ENCODE measurements at places on chromosomes 4 and X.
A peak's percentile ranks its signal among the peaks of the same experiment; 100 is the strongest.

GRCh38 chr4:102338405-102338804 is 6.9 kb downstream of the SLC39A8 start:
- DNase-seq = no peak

DNA sequence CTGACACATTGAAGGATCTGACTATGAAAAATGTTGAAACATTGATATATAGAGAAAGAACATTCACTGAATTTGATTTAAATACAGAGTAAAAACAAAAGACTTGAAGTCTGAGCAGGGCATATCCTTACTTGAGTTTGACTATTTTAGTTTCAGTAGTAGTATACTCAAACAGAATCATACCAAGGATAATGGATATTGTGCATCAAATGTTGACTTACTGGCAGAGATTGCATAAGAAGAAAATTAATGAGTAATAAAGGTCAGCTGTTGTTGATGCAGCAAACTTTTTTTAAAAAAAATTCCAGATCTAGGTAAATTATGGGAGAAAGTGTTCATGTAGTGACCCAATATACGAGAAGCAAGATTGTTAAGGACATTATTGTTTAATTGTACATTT is 94.5 kb upstream of the APOOL start:
- DNase-seq = no peak

- no peak for DNase-seq
Observed at GRCh38 chrX:74448669-74449068, 27.4 kb downstream of the SLC16A2 start.

GRCh38 chr4:52408032-52408431 is 251.1 kb downstream of the USP46 start:
- peak; percentile 58 for DNase-seq

- DNase-seq = no peak
Observed at GRCh38 chr4:87078987-87079486, 141.4 kb downstream of the KLHL8 start.

DNA sequence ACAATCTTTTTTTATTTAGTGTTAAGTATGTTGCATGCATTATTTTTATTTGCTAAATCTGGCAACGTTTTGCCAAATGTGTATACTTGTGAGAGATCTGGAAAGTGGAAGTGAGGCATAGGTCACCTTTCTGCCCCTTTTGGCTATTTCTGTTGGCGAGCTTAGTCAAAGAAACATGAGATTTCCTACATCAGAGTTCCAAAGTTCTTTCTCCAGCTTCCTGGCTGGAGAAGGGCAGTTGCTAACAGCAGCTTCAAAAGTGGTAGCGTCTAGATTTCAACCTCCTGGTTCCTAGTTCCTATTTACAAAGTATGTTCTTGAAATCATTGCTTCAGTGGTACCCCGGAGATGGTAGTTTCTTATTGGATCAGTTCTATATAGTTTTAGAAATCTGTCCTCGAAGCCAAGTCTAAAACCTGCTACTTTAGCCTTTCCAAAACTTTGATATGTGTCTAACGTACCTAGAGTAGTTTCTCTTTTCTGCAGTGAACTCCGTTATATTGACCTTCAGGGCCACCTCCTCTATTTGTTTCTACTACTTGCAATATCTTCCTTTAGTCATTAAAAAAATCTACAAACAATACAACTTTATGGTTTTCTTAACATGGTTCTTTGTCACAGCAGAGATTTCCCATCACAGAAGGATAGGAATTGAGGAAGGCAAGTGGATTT is 455.8 kb upstream of the FTHL17 start:
- DNase-seq = no peak

GRCh38 chr4:124070688-124071484 is 641.6 kb downstream of the ANKRD50 start:
- DNase-seq = no peak

DNA sequence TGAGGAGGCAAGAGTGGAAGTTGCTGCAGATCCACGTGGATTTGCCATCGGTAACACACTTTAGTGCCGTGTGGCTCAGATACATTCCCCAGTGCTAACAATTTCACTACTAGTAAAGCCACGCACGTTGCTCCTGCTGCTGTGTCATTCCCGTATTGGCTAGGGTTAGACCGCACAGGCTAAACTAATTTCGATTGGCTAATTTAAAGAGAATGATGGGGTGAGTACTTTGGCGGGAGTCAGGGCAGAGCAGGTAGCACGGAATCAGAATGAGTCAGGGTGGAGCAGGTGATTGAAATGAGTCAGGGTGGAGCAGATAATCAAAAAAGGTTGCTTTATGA is 1337.5 kb downstream of the FSTL5 start:
- DNase-seq = peak; percentile 82

DNA sequence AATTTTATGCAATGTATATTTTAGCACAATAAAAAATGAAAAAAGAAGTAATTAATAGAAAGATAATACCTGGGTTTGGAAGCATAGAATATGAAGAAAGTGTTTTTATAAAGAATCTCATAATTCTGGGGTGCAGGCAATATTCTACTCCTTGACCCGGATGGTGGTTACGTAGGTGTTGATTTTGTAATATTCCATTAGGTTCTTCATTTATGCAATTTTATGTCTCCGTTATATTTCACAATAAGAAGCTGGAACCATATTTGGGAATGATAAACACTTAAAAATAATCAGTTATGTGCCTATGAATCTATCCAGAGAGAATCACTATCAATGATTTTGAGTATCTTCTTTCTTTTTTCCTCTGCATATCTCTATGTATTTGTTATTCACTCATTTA is 38.5 kb downstream of the CHRNA9 start:
- no peak for DNase-seq

GRCh38 chr4:127149086-127149485 is 483.7 kb upstream of the INTU start:
- DNase-seq = no peak

DNA sequence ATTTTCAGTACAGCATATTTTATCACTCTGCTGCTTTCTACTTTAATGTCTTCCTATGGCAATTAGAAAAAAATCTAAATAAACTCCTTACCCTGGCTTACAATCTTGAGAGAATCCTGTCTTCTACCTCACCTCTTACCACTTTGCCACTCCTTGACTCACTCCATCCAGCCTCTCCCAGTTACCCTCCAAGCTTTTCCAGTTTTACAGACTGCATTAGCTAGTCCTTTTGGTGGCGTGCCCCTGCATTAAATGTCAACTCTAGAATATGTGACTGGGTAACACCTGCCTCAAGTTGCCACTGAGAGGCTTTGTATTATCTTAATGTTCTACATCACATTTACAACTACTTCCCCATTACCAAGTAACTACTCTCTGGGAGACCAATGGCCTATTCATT is 7.5 kb upstream of the CDKL2 start:
- no peak for DNase-seq

- peak; percentile 20 for DNase-seq
Observed at GRCh38 chr4:185837415-185838103, 25.6 kb upstream of the SORBS2 start.

DNA sequence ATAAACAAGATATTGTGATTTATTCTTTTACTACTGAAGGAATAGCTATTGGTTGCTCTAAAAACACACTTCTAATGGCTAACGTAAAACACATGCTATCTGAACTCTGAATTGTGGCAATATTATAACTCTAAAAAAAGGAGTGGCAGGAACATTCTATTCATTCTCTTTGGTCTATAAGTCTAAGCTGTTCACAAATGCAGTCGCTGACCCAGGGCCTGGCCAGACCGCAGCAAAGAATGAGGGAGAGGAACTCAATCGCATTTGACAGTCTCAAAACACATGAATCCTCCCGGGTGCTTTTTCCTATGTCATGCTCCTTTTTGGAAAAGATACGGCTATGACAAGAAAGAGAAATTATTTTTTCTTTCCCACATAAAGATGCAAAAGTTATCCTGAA is 651.6 kb upstream of the PITX2 start:
- no peak for DNase-seq

GRCh38 chr4:107196312-107196711 is 160.2 kb upstream of the DKK2 start:
- DNase-seq = no peak

DNA sequence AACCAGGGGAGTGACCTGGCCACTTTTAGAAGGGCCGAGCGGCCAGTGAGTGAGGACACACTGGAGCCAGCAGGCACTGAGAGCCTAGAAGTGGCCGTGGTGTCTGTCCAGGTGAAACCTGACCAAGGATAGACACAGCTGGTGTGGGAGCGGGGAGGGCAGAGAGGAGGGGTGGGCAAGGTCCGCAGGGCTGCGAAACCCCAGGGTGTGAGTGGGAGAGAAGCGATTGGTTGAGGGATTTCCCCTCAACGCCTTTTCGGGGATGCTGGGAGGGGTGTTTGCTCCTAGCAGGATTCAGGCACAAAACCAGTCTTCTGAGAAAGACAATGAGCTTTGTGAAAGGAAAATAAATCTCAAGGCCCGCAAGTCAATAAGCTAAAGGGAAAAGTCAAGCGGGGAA is 33.2 kb upstream of the ARSD start:
- DNase-seq = no peak

DNA sequence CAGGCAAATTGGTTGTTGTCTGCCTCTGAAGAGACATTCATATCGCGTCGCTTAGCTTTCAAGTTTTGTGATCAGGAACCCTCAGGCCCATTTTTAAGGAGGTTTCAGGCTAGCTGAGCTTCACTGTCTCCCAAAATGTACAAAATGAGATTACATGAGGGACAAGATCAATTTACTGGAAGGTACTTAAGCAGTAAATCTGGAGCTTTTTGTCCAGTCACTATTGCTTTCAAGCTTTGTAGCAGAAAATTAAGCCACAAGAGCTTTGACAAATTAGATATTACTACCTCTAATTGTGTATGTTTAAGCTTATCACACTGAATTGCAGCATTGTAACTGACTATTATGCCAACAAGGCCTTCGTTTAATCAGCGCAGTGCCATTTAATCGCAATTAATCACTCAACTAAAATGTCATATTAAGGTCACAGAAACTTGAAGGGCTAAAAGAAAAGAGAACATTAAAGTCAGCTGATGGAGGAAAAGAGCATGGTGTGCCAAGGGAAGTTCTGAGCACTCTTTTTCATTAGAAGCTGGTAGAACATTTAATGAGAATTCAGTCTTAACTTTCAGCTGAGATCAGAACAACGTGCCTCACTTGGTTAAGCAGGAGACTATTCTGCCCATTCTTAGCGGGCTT is 353.0 kb downstream of the FBXO8 start:
- DNase-seq = no peak

- DNase-seq = peak; percentile 4
Observed at GRCh38 chr4:151930372-151930771, 169.6 kb upstream of the GATB start.

GRCh38 chrX:46588263-46588662 is 14.7 kb downstream of the CHST7 start:
- DNase-seq = no peak

DNA sequence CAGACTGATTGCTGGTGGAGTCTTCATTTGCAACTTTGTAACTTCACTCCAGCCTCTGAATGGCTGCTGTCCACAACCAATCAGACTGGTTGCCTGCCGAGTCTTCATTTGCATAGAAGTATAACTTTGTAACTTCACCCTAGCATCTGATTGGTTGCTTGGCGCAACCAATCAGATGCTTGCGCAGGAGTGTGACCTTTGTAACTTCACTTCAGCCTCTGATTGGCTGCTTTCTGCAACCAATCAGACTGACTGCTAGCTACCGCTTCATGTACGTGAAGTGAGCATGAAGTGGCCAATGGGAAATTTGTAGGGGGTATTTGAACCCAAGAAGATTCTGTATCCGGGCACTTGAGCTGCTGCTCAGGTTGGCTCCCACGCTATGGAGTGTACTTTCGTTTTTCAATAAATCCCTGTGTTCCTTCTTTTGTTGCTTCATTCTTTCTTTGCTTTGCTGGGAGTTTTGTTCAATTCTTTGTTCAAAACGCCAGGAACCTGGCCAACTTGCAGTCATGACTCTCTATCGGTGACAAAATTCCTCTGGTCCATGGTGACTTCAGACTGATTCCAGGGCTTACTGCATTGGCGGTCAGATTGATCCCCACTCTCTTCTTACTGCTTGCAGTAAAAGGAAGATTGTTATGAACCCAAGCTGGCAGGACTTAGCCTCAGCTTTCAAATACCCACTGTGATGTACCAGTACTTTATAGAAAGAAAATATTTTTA is 46.4 kb upstream of the FGG start:
- no peak for DNase-seq

GRCh38 chr4:70619288-70619687 is 9.3 kb upstream of the ENAM start:
- no peak for DNase-seq

- DNase-seq = no peak
Observed at GRCh38 chr4:81946996-81947395, 426.8 kb downstream of the HNRNPD start.

DNA sequence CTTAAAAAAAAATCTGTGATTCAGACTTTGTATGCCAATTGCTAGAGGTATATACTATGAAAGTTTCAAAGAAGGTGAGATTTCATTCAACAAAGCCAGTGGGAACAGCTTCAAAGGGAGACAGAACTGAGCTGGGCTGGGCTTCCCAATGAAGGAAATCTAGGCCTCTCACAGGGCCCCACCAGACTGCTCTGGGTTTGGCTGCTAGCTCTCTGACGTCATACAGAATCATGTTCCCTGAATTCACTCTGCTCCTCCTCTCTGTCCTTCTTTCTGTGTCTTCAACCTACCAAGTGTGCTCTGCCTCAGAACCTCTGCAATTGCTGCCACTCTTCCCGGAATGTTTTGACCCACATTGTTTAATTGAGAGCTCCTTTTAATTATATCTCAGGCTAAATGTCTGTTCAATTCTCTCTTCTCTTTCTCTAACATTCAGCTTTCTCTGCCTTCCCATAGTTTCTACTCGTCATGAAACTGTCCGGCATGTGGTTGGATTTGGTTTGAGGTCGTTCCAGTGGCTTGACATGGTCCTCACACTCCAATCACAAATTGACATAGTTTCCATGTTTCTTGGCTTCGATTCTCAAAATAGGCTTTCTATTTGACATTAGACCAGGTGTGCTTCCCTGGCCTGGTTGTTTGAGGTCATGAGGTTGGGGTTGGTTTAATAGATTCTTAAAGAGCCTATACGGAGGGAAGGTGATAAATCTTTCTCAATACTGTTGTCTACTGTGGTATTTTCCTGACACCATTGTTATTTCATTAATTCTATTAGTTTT is 282.1 kb upstream of the EMCN start:
- DNase-seq = no peak

DNA sequence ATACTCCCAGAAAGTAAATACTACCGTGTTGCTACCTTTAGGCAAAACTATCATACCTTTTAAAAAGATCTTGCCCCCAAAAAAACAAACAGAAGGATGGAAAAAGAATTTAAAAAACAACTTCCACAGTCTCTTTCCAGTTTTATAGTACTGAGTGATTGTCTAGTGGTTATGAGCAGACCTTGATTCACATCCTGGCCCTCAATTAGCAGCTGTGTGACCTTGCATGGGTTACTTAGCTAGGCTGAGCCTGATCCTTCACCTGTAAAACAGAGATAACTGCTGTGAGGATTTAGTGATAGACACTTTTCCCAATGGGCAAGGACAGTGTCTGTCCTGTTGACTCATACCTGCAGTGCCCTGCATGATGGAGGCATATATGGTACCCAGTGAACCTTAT is 49.0 kb downstream of the SMAD1 start:
- no peak for DNase-seq

- DNase-seq = peak; percentile 61
Observed at GRCh38 chrX:120514236-120514635, 45.1 kb upstream of the LAMP2 start.

- DNase-seq = no peak
Observed at GRCh38 chrX:110746014-110746413, 49.6 kb downstream of the CHRDL1 start.
